ENCODE measurements at places on chromosomes 5 and 9. TPM values are rescaled to one million over a fixed set of nuclear protein-coding genes. Genes with fewer than 3 reads are reported as not detected.

DNA sequence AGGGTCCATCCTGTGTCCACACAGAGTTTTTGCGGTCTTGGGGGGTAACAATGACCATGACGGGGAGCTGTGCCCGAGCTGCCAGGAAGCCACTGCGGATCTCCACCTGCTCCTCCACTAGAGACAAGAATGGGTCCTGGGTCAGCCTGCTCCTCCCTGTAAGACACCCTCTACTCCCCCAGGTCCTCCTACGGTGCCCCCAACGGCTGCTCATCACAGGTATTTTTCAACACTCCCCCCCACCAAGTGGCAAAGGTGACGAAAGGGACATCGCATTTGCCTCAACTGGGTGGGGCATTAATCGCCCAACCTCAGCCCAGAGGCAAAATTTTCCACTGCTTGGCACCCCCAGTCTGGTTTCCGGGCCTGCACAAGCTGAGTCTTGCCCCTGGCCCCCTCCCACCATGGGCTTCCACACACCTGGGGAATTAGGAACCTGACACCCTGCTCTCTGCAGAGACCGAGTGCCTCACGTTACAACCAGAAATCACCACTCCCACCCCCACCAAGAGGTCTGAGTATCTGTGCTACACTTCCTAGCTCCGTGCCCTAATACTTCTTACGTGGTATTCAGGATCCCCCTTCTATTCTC, 9.6 kb downstream of the NOL6 start:
- H3K27me3 ChIP-seq: no peaks in the 10 kb centered on the region
- no peak for DNase-seq
- H3K4me3 ChIP-seq: no peak overlapping the region

HSPB3 gene
- total RNA-seq: not detected

GRCh38 chr5:157793301-157793700, 49.8 kb downstream of the LSM11 start:
- peaks cover 12% of the 10 kb centered on the region for H3K36me3 ChIP-seq
- no peaks in the 10 kb centered on the region for H3K4me1 ChIP-seq
- H3K4me3 ChIP-seq: no peak overlapping the region
- DNase-seq: no peak
- no peaks in the 10 kb centered on the region for H3K27me3 ChIP-seq

OGN gene
- total RNA-seq: 4.0 TPM

LVRN gene
- total RNA-seq: 0.28 TPM

- no peaks in the 10 kb centered on the region for H3K27me3 ChIP-seq
- H3K27ac ChIP-seq: no peak overlapping the region
- no peak for DNase-seq
- H3K4me3 ChIP-seq: no peak overlapping the region
These were observed 14.3 kb downstream of the ZBTB34 start for GRCh38 chr9:126874546-126875314.

- DNase-seq: no peak
- no peaks in the 10 kb centered on the region for H3K27me3 ChIP-seq
- no peak overlapping the region for H3K4me3 ChIP-seq
These were observed 18.7 kb upstream of the ZNF608 start for GRCh38 chr5:124764992-124765611.

- H3K36me3 ChIP-seq: no peaks in the 10 kb centered on the region
- no peak for DNase-seq
- H3K27ac ChIP-seq: no peak overlapping the region
- H3K27me3 ChIP-seq: no peaks in the 10 kb centered on the region
- no peak overlapping the region for H3K4me3 ChIP-seq
- peaks cover 5% of the 10 kb centered on the region for H3K4me1 ChIP-seq
These were observed 62.7 kb upstream of the OSMR start for GRCh38 chr5:38783011-38783561.

DNA sequence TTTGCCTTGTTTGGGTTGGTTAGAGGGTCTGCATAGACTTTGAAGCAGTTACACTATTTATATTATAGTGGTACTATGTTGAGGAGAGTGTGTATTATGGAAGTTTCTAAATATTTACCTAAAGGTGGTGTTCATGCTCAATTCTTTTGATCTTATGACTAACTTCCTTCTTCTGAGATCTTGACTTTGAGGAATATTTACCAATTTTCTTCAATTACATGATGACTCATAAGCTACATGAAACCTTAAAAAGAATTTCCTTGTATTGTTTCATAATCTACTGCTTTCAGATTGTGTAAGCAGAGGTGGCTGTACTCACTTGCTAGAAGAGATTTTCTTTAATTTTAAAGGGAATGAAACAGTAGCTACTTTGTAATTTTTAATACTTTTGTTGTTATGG, 276.1 kb downstream of the TAF11L14 start:
- no peaks in the 10 kb centered on the region for H3K4me1 ChIP-seq
- H3K27me3 ChIP-seq: no peaks in the 10 kb centered on the region
- no peak overlapping the region for H3K27ac ChIP-seq
- H3K4me3 ChIP-seq: no peak overlapping the region

GRCh38 chr9:24413651-24414050, 132.0 kb downstream of the IZUMO3 start:
- no peak for DNase-seq
- H3K4me3 ChIP-seq: no peak overlapping the region
- H3K36me3 ChIP-seq: no peaks in the 10 kb centered on the region
- H3K27me3 ChIP-seq: no peaks in the 10 kb centered on the region

DNA sequence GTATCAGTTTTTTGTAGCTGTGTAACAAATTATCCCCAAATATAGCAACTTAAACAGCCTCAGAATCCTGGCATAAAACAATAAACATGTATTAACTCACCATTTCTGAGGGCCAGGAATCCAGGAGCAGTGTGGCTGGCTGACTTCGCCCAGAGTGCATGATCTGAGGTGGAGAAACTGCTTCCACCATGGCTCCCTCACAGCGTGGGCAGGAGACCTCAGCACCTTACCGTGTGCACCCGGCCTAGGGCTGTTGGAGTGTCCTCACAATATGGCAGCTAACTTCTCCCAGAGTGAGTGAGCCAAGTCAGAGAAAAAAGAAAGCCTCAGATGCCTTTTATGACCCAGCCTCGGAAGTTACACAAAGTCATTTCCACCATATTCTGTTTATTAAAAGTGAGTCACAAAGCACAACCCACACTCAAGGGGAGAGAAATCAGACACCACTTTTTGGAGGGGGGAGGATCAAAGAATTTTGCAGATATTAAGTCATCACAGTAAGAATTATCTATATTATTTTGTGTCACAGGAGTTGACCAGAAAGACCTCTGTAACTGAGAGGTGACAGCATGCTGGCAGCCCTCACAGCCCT, 59.6 kb downstream of the TSTD2 start:
- no peaks in the 10 kb centered on the region for H3K36me3 ChIP-seq
- no peak for DNase-seq
- H3K27me3 ChIP-seq: no peaks in the 10 kb centered on the region
- no peaks in the 10 kb centered on the region for H3K4me1 ChIP-seq

DNA sequence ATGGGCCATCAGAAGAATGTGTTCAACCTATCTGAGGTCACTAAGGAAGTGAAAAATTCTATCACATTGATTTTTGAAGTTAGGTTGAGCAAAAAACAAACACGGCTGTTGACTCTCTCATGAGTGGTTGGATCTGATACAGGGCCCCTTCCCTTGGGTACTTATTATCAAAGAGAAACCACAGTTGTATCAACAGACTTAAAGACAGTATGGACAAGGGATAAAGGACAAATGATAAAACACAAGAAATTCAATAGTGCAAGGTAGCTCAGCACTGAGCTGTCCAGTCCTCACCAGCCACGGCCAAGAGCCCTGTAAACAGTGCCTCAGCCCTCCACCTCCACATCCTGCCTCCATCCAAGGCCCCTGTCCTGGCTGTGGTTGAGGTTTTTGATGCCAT, 86.9 kb downstream of the UBE2QL1 start:
- DNase-seq: no peak
- no peaks in the 10 kb centered on the region for H3K4me1 ChIP-seq
- no peaks in the 10 kb centered on the region for H3K36me3 ChIP-seq
- no peak overlapping the region for H3K27ac ChIP-seq
- no peak overlapping the region for H3K4me3 ChIP-seq
- H3K27me3 ChIP-seq: no peaks in the 10 kb centered on the region

Data from pancreas (tissue), 10 donors.